Inflammatory macrophage treated with lipopolysaccharide for 1 hour (primary cell): ENCODE measurements at places on chromosomes 4 and X.

DNA sequence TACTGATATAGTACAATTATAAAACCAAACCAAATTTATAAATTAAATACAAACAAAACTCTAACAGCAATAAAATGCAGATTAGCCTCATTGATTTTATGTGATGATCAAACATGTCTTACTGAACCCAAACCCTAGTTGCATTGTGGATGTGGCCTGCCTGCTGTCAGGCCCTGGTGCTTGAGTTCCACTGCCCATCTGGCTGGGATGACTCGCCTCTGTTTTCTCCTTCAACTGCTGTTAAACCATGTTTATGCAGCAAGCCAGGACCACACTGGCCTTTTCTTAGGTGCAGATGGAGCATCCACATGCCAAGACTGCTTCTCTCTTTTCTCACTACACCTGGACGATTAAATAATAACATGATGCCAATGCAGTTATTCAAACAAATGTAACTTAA is 22.6 kb downstream of the NAP1L5 start:
- no peak for DNase-seq

DNA sequence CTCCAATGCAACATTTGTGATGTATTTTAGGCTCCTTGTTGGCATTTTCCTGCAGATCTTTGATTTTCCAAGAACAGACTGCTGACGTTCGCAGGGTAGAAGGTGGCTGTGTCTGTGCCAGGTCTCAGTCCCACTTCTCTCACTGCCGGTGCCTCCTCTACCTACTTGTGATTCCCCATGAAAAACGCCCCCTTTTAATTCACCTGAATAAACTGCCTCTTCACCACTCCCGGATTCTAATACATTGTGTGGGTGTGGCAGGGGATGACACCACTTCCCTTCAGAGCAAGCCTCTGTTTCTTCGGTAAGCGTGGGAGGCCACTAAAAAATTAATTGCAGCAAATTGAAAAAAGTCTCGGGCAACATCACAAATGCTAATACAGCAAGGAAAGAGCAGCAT is 96.1 kb upstream of the FAM9B start:
- DNase-seq: no peak

GRCh38 chr4:173257732-173258717 is 76.1 kb downstream of the HMGB2 start:
- peak; percentile 74 for DNase-seq

GRCh38 chr4:92566269-92566668 is 262.5 kb downstream of the GRID2 start:
- no peak for DNase-seq

DNA sequence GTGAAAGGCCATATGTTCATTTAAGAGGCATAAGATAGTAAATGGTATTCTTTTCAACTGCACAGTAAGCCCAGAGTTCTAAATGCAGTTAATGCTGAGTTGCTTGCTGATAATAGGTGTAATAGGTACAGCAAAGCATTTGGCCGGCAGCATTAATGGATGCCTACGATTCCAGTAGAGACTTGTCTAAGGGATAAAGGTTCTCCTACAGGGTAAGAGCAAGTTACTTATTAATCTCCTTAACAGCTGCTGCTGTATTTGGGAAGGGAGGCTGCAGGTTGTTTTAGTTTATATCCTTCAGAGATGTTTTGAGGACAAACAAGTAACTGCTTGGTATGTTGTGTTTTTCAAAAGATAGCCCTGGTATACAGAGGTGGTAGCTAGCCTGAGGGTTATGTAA is 16.8 kb downstream of the TSPAN7 start:
- no peak for DNase-seq

- DNase-seq: peak; percentile 9
Measured at GRCh38 chr4:23717528-23718248, 172.2 kb downstream of the PPARGC1A start.

DNA sequence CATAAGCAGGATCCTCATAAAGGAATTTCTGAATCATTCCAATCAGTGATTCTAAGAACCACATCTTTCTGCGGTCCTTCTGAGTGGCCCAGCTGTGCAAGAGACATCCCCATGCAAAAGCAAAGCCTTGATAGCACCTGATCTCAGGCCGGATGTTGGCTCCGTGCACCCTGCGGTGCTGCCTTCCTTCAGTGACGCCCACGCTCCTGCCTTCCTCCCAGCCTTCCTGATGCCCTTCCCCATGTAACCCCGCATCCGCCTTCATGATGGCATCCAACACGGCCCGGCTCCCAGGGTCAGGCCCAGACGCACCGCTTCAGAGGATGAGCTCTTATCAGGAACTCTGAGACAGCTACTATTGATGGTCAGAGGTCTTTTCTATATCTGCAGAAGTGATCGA is 20.4 kb upstream of the CYP4V2 start:
- no peak for DNase-seq

GRCh38 chrX:35149517-35149916 is 206.9 kb downstream of the FAM47B start:
- no peak for DNase-seq

- DNase-seq: peak; percentile 76
Measured at GRCh38 chrX:132692066-132692465, 203.2 kb upstream of the MBNL3 start.

- no peak for DNase-seq
Measured at GRCh38 chrX:93461060-93461459, 212.3 kb downstream of the NAP1L3 start.

DNA sequence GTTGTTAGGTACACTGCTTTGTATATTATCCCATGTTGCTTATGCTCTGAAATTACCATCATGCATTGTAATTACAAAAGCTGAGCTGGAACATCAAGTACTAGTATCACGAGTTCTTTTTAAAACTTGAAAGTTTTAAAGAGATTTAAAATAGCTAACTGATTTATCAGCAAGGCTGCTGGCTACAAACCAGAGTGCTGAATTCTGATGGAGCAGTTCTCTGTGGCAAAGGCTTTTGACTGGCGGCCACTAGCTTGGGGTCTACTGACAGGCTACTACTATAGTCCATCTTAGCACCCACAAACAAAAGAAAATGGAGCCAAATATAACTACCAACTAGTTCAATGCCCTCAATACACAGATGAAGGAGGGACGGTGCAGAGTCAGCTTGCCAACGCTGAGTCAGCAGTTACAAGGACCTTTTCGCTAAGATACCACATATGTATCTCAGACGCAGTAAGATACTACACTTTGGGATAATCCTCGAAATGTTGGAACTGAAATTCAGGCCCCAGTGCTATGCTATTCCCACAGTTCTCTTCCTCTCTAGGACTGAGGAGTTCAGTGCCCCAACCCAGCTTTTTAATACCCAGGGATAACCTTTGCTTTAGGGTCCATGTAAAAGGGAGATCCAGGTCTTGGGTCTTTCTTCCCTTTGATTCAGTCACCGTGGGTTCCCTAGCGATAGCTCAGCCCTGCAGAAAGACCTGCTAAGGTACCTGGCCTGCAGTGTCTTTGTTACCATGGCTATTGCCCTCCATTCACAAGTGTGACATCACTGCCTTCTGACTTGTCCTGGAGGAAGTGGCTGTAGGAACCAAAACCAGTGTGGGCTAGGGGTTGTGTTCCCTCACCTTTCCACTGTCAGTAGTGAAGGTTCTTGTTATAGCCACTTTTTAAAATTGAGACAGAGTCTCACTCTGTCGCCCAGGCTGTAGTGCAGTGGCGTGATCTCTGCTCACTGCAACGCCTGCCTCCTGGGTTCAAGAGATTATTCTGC is 22.8 kb downstream of the MFAP3L start:
- DNase-seq: no peak

DNA sequence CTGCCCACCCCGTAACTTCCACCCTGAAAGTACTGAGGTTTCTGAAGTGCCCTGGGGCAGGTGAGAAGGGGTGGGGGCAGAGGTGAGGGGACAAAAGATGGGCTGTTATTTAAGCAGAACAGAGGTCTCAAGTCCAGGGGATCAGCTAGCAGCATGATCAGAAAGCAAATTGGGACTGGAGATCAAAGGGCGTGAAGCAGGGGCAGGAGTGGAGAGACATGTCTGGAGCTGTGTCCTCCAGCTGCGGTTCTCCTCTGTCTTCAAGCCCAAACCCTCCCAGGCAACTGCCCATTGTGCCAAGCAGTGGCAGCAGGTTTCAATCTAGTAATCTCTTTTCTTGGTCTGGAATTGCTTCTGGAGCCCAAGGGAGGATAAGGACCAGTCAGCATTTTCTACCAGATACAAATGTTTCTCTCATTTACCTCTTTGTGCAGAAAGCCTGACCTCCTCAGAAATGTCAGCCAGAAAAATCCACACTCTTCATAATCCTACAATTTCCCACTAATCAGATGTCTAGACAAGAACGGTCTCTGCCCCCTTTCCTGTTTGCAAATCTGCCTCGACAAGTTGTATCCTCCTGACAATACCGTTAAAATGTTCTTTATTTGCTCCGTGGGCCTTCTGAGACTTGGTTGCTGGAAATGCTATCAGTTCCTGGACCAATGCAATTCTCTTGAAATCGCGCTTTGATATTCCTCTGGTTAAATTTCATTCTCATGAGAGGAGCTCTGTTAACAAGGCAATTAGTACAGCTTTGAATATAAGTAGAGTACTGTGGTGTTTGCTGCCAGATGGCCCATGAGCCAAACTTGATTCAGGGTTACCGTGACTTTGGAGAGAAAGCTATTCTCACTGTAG is 23.2 kb upstream of the RASL11B start:
- no peak for DNase-seq
